HTR-8/SVneo (cell line): ENCODE measurements at places on chromosomes 4 and X.

GRCh38 chrX:17546356-17546755 is 171.4 kb downstream of the NHS start:
- DNase-seq: no peak

DNA sequence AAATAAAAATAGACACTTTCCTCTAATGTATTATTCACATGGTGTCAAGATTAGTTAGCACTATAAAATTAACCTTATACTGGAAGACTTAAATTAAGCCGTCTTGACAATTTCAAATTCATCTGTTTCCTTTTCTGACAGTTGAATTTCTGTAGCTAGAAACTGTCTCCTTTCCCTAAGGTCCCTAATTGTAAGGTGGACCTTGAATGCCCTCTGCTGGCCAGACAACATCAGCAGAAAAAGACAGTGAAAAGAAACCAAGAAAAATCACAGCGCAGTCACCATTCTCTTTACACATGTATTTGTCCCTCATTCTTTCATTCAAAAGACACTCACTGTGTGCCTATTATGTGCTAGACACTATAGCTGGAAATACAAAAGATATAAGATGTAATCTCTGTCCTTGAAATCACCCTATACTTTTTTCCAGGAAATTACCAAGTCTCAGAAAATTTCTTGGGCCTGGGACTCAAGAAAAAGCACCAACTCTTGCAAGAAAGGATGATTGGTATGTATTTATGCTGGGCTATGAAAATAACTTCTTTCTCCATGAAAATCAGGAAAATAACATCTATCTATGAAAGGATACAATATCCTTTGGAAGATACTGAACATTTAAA is 32.7 kb upstream of the AMBN start:
- peak; percentile 41 for DNase-seq

DNA sequence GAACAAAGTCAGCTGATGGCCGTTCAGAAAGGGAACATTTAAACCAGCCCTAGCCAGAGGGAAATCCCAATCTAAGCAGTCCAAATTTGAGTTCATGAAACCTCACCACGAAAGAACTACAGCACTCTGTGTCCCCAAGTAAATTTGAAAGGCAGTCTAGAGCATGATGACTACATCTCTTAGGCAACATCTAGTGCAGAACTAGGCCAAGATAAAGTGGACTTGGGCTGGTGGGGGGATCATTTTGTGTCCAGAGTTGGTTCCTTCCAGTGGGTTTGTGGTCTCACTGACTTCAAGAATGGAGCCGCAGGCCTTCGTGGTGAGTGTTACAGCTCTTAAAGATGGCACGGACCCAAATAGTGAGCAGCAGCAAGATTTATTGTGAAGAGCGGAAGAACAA is 64.9 kb downstream of the KLHL4 start:
- no peak for DNase-seq

- no peak for DNase-seq
These were observed 436.0 kb upstream of the INTU start for GRCh38 chr4:127196655-127197352.

DNA sequence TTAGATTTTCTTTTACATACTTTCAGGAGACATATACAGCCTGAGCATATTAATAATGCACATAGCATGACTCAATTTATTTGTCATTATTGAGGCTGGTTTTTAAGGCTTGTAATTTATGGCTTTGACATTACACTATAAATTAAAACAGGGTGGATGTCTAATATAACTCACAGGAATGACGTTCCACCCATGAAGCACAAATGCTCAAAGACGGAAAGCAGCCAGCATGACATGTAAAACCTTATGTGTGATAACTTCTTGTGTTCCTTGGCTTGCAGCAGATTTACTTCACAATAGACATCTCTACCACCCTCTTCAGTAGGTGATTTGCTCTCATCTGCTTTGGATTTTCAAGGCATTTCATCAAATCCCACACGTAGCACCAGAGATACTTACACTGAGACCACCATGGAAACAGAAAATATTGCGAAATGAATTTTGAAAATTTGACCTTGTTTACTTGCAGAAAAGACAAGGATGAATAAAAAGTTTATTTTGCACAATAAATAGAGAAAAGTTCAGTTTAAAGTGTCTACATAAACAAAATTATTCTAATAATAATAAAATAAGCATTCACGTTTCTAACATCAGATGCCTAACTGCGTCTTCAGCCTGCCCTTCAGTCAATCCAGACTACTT is 64.7 kb upstream of the BTC start:
- no peak for DNase-seq

GRCh38 chr4:124738994-124739393 is 26.5 kb upstream of the ANKRD50 start:
- no peak for DNase-seq

DNA sequence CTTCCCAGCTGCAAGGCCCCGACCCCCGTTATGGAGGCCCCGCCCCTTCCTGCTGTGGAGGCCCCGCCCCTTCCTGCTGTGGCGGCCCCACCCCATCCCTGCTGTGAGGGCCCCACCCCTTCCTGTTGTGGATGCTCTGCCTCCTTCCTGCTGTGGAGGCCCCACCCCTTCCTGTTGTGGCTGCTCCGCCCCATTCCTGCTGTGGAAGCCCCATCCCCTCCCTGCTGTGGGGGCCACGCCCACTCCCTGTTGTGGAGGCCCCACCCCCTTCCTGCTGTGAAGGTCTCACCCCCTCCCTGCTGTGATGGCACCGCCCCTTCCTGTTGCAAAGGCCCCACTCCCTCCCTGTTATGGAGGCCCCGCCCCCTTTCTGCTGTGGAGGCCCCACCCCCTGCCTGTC is 104.9 kb upstream of the PSAPL1 start:
- peak; percentile 88 for DNase-seq

DNA sequence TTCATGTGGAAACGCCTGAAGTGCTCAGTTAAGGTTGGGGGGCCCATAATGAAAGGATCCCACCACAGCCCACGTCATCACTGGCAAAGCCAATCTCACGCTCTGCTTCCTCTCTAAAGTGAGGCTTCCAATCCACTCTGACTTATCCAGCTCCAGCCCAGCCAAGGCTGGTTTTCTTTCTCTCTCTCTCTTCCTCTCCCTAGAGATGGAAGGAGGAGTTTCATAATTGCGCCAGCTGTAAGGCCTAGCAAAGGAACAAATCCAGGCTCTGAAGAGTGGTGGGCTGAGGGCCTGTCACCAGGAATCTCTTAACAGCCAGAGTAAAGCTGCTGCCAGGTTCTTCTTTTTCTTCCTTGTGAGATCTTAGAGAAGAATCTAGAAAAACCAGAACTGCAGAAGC is 20.7 kb upstream of the BCLAF3 start:
- DNase-seq: no peak

DNA sequence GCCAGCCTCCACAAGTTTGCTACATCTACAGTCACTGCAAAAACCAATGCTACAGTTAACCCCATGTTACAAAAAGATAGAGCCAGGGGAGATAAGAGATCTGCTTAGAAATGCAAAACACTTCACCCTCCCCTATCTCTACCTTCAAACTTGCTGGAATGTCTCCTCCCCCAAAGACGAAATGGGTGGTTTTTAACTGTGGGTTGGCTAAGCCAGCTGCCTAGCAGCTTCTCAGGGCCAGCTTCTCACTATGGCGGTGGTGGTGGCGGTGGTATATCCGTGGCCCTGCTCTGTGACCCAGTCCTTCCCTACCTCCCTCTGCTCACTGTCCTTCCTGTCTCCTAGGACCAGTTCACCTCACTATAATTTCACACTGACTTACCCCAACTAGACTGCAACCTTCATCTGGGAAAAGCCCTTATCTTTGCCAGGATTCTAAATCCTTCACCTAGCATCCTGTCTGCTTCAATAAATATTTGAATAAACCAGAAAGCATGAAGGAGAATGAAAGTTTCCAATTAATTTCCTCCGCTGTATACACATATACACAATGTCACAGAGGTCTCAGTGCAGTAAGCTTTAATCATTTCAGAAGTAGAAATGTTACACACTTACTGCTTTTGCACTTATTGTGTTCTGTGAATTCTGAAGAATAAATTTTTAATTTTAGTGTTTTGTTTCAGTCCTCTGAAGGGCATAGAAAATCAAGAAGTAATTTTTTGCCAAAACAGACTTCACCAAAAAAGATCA is 46.3 kb downstream of the SH3KBP1 start:
- DNase-seq: no peak

GRCh38 chr4:118557298-118557851 is 127.8 kb upstream of the METTL14 start:
- peak; percentile 4 for DNase-seq

GRCh38 chrX:94361241-94361640 is 687.2 kb downstream of the FAM133A start:
- no peak for DNase-seq

DNA sequence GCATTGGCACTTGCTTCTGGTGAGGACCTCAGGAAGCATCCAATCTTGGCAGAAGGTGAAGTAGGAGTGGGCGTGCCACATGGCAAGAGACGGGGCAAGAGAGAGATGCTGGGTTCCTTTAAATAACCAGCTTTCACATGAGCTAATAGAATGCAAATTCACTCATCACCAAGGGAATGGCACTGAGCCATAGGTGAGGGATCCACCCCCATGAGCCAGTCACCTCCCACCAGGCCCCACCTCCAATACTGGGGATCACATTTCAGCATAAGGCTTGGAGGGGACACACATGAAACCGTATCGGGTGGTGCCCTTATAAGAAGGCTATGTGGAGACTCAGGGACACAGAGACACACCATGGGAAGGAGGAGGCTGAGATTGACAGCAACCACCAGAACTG is 140.0 kb upstream of the MSX1 start:
- DNase-seq: no peak

- no peak for DNase-seq
These were observed 41.9 kb upstream of the MXD4 start for GRCh38 chr4:2303686-2304320.

DNA sequence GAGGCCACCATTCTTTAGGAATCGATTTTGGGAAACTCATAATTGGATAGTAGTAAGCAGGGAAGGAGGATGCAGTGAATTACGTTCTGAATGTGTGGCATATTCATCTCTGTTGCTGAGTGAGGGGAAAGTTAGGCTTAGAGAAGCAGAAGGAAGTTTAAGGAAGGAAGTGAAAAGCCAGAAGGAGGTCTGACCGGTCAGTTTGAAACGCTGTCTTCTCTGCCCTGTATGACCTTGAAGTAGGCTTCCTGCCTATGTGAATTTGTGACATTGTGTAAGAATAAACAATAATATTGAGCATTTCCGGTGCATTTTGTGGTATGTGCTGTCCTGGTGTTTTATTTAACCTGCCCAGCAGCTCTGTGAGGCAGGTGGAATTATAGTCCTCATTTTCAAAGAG is 67.3 kb downstream of the PDLIM5 start:
- DNase-seq: no peak

DNA sequence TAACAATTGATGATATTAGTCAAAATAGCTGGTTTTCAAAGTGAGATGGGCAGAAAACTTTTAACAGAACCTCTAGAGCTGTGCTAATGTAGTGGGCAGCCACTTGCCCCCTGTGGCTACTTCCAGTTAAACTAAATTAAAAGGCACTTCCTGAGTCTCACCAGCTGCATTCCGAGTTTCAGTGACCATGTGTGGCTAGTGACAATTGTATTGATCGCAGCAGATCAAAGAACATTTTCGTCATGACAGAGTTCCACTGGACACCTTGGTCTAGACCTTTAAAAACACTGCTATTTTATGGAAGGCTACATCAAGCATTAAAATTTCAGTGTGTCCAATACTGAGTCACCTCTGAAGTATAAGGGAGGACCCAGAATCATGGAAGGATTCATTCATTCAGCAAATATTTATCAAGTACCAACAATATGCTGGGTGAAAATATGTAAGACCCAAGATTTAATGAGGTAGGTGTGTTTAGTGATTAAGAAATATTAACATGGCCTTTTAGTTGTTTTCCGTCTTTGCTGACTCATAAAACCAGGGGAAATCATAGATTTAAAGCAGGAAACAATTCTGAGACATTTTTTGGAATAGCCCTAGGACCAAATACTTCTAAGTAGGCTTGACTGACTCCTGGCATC is 5.1 kb upstream of the FAT1 start:
- DNase-seq: no peak

DNA sequence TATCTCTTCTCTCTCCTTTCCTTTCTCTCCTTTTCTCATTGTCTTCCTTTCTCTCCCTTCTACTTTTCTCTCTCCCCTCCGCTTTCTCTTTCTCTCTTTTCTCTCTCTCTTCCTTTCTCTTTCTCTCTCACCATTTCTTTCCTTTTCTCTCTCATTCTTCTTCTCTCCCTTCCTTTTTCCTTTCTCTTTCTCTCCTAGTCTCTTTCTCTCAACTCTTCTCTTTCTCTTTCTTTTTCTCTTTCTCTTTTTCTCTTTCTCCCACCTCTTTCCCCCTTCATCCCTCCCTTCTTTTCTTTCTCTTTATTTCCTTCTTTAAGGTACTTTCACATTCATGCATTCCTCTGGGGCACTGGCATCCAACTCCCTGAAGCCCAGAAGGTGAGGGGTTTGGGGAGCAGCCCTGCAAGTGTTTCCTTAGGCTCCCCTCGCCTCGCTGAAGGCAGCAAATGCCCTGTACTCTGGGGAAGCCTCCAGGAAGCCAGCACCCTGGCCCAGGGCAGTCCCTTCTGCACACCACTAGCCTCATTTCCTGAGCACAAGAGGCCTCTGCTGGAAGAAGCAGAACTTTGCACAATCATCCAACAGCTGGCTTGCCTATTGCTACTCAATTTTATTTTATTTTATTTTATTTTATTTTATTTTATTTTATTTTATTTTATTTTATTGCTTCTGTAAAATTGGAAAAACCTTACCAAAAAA is 124.2 kb downstream of the NFKB1 start:
- DNase-seq: no peak

DNA sequence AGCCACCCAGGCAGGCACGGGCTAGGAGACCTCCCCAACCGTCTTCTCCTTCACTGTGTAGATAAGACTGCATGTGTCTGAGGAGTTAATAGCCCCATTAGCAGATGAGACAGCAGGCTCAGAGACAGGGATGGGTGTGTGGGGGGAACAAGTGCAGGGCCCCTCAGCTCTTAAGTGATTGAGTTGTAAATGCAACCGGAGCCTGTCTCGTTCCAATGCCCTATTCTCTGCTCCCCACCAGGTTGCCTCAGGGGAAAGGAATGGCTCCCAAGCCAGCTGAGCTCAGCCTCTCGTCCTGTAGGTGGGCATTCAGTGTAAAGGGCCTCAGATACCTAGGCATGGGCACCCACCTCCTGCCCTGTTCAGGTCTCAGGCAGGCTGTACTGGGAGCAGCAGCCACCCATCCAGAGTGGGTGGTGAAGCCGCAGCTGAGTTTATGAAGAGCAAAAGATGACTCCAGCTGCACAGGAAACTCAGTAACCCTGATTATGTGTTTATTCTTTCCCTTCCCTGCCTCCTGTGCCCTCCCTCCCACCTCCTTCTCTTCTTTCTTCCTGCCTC is 87.3 kb downstream of the PJA1 start:
- DNase-seq: no peak

DNA sequence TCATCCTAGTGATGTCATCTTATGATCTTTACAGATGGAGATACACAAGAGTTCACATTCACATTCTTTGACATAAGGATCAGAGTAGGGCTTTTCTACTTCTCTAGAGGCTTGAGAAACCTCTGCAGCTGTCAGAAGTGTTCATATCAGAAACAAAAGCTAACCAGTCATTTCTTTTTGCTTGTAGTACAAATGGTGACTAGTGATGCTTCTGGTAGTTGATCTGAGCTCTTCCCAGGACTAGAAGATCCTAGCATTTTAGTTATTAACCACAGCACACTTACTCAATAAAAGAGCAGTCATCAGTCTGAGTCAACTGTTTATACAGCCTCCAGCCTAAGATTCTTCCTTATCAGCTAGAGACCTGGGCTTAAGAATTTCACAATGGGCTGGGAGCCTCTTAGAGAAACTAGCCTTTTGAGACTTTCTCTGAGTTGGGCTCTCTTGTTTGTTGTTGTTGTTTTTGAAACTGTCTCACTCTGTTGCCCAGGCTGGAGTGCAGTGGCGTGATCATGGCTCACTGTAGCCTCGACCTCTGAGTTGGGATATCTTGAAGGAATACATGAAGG is 84.1 kb downstream of the TMEM164 start:
- DNase-seq: peak; percentile 3
